ENCODE measurements at places on chromosomes 7 and 10. TPM values are rescaled to one million over a fixed set of nuclear protein-coding genes. Genes with fewer than 3 reads are reported as not detected.
A peak's percentile ranks its signal among the peaks of the same experiment; 100 is the strongest.

Gene POMZP3
- 21.6 TPM for polyA plus RNA-seq

Gene ZSWIM8
- 79.7 TPM for polyA plus RNA-seq

Gene NDUFB2
- 155 TPM for polyA plus RNA-seq

Gene KAZALD1
- 9.5 TPM for polyA plus RNA-seq

Gene FKBP6
- 0.22 TPM for polyA plus RNA-seq

Gene IL6
- polyA plus RNA-seq, result not detected

- DNase-seq, result no peak
Observed at GRCh38 chr10:14325325-14325955, 5.3 kb downstream of the FRMD4A start.

- DNase-seq, result no peak
Observed at GRCh38 chr10:68348265-68348741, 15.6 kb upstream of the PBLD start.

GRCh38 chr10:20110125-20111100 lies 294.2 kb downstream of the PLXDC2 start:
- DNase-seq, result no peak

- no peak for DNase-seq
Observed at GRCh38 chr10:75018251-75018650, 93.2 kb upstream of the SAMD8 start.

GRCh38 chr7:109343678-109344077 lies 774.0 kb downstream of the DNAJB9 start:
- DNase-seq, result no peak

DNA sequence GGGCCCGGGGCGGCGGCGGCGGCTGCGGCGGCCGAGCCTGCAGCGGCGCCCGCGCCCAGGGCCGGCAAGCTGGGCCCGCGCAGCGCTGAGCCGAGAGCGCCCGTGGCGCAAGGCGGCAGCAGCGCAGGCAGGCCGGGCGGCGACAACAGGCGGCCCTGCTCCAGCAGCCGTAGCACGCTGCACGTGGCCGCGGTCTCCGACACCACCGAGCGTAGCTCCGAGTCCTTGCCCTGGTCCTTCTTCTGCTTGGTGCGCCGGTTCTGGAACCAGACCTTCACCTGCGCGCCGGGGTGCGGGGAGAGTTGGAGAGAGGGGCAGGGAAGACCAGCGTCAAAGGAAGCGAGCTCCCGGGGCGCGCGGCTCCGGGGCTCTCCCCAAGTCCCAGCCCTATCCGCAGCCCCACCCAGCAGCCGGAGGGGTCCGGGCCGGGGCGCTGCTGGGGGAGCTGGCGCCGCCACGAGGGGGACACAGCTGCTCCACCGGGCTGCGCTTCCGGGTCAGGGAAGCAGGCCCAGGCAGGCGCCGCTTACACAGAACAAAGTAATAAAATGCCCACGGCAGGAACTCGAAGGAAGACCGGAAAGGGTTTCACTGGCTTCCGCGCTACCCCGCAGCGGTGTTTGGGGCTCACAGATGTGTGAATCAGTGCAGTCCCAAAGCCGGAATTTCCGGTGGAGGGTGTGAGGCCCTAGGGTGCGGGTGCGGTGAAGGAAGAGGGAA lies 3.6 kb downstream of the VAX1 start:
- DNase-seq, result no peak

GRCh38 chr7:4097001-4097609 lies 585.0 kb upstream of the FOXK1 start:
- DNase-seq, result no peak

DNA sequence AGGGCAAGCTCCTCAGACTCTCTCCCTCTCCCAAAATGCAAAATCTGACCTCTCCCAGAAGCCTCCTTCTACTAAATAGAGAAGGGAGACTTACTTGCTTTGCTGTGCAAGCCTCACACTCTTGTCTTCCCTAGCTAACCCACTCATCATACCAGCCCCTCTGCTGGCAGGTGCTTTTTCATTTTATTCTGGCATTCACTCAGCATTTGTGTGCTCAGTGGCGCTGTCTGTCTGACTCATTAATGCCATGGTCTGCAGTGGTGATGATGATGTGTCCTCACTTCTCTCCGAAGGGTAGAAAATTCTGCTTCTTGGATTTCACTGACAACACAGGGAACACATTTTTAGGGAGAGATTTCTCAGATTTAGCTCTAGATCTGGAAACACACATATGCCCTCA lies 22.0 kb upstream of the BTRC start:
- DNase-seq, result no peak

GRCh38 chr7:12623885-12624498 lies 53.5 kb downstream of the SCIN start:
- no peak for DNase-seq

DNA sequence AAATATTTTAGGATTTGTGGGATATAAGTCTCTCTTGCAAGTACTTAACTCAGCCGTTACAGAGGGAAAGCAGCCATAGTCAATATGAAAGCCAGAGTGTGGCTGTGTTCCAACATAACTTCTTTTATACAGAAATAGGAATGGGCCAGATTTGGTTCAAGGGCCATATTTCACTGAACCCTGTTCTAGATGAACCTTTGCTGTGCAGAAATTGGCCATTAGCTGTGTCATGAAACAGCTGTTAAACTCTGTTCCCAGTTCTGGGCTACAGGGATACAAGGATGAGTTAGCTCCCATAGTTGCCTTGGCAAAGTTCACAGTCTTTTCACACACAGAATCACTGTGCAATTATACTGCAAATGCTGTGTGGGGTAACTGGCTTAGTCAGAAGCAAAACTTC lies 213.9 kb upstream of the LRRN3 start:
- peak; percentile 29 for DNase-seq

DNA sequence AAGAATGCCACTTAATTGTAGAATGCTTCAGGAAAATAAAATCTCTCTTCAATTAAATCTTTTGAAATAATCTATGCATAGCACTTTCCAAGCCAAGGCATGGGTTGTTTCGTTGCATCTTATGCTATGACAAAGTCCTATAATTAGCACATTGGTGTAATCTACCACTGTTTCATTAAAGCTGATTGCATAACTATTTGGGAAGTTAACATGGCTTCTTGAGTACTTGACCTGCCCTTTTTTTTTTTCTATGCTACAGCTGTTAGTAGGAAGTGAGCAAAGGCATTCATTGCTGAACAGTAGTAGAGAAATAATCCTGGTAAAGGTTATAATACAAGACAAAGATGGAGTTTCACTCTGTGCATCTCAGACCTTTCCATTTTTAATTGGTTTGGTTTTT lies 557.2 kb upstream of the CELF2 start:
- DNase-seq, result no peak

DNA sequence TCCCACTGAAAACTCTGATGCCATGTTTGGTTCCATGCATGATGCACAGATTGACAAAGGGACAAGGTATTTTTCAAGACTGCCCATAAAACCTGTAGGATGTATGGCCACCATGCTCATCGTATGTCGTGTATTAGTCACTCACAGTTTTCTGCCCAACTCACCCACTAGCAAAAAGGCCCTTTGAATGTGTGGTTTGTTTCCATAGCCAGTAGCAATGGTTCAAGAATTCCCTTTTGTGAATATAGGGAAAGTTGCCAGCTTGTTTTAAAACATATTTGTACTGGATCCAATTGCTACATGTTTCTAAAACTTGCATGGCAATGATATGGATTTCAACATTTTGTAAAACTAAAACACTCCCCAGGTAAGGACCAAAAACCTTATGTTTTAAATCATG lies 280.9 kb upstream of the YAE1 start:
- DNase-seq, result no peak

DNA sequence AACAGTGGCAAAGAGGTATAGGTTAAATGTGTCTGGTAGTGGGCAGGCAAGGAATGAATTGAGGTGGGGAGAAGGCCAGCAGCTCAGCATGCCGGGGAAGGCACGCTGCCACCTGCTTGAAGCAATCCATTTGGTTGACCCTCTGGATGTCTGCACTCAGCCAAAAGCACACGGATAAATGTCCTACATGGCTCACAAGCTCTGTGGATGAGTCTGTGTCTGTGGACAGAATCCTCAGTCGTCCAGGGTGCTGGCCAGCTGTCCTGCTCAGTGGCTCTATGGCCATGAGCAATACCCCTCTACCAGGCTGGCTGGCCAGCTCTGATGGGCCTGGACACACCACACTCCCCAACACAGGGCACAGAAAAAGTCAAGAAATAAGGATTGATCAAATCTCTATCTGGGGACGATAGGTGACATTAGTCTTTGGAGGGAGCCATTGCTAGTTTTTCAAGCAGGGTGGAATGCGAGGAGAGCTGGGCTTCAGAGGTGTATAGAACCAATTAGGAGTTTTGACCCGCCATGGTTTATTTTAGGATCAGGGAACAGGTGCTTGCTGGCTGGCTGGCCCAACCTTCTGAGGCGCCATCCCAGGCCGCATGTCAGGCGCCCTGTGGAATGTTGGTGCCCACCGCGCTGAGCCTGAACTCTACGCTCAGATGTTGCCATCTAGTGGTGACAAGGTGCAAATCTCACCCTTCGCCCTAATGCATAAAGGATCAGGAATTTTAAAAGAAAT lies 493.4 kb downstream of the TNS3 start:
- DNase-seq, result peak; percentile 49

DNA sequence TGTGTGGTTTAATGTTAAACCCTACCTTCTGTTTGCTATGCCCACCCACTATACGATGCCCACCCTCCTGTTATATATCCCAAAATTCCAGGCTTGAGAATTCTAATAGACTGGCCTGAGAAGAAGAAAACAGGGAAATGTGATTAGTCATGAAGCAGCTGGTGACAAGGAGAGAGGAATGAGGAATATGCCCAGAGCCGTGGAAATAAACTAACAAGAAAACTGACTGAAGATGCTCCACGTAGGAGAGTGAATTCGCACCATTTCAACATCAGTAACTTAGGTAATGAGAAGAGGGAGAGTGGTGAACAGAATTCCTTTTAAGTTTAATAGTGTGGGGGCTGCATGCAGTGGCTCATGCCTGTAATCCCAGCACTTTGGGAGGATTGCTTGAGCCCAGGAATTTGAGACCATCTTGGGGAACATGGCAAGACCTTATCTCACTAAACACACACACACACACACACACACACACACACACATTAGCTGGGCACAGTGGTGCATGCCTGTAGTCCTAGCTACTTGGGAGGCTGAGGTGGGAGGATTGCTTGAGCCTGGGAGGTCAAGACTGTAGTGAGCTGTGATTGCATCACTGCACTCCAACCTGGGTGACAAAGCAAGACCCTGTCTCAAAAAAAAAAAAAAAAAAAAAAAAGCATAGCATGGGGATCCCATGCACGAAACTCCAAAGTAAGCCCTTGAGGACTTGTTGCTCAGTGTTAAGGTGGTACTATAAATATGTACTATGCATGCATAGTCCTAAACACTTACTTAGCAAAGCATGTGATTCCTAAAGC lies 16.1 kb upstream of the SYPL1 start:
- no peak for DNase-seq

DNA sequence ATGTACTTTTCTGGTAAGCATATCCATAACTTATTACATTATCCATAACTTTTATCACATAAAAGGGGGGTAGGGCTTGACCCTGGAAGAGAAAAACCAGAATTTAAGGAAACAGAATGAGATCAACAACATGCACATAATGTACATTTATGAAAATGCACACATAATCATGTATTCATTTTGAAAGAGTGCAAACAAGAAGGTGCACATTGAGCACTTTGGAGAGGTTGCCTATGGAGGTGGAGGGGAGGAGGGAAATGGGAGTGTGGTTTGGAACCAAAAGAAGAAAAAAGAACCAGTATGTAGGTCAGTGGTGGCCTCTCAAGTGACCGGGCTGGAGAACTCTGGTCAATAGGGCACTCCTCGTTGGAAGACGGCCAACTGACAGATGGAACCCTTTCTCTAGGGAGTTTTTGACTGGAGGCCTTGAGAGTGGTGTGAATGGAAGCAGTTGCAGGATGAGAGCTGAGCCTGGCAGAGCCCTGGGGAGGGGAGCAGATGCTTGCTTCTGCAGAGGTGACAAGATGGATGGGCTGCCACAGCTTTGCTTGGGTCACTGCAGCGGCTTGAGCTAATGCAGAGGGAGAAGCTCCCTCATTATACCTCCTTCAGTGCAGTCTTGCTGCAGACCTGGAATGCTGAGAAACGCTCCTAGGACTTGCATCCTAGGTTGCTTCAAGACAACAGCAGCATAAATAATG lies 192.7 kb downstream of the SEC23IP start:
- no peak for DNase-seq

GRCh38 chr10:30562787-30563186 lies 66.8 kb downstream of the LYZL2 start:
- DNase-seq, result no peak

DNA sequence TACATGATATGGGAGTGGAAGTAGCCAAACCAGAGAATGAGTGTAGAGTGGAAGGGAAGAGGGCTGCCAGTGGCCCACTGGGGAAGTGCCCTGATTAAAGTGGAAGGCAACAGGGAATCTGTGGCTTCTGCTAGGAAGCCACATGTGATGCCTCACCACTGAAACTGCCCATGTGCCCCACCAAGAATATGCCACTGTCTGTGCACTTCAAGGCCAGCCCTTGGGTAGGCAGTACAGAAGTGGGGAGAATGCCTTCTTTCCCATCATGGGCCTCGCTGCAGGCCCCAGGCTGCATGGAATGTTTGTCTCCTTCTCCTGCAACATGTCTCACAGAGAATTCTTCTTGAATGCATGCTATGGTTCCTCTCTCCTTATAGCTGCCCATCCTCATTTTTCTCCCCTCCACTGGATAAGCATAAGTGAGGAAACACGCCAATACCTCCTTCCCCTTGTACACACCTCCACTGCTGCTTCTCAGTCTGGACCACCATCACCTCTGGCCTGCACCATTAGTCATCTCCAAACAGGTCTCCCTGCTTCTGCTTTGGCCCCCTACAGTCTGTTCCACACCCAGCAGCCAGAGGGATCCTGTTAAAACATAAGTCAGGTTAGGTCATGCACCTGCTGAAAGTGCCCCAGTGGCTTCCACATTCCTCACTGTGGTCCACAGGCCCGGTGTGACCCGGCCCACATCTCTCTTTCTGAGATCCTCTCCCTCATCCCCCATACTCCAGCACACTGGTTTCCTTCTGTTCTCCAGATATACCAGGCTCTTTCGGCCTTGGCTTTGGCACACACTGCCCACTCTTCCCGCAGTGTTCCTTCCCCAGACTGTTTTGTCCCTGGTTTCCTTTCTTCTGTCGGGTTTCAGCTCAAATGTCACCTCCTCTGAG lies 37.1 kb downstream of the SNX10 start:
- DNase-seq, result no peak

DNA sequence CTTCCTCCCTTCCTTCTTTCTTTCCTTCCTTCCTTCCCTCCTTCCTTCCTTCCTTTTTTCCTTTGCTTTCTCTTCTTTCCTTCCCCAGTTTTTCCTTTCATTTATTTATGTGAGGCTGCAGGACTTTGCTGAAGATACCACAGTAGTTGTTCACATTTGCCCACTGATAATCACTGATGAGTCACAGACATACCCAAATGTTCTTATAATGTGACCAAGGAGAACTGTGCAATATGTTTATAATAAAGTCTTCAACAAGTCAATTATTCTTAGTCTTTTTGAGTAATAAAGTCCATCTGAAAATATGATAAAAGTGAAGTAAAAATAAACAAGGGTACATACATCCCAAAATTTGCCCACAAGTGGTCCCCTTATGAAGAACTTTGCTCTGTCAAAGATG lies 159.7 kb downstream of the GNAI1 start:
- no peak for DNase-seq

- DNase-seq, result no peak
Observed at GRCh38 chr7:36760856-36761762, 36.8 kb upstream of the AOAH start.

Measured in right renal cortex interstitium (tissue), 3 donors.